ENCODE measurements at places on chromosomes 3 and 15.

- H3K36me3 ChIP-seq, result no peaks in the 10 kb centered on the region
- no peak overlapping the region for H3K4me3 ChIP-seq
- 0 out of 2 replicates have a peak, but pooled peaks cover 9% of the 10 kb centered on the region for H3K4me1 ChIP-seq
These were observed 6.7 kb downstream of the CEP70 start for GRCh38 chr3:138587374-138587773.

- H3K4me3 ChIP-seq, result no peak overlapping the region
- H3K4me1 ChIP-seq, result peaks cover 14% of the 10 kb centered on the region
- H3K27ac ChIP-seq, result peak overlapping the region; percentile 96
- H3K27me3 ChIP-seq, result no peaks in the 10 kb centered on the region
These were observed 184.9 kb downstream of the FMN1 start for GRCh38 chr15:33009603-33010002.

- H3K4me3 ChIP-seq, result no peak overlapping the region
- H3K36me3 ChIP-seq, result no peaks in the 10 kb centered on the region
- no peak overlapping the region for H3K27ac ChIP-seq
- no peaks in the 10 kb centered on the region for H3K4me1 ChIP-seq
- no peaks in the 10 kb centered on the region for H3K27me3 ChIP-seq
These were observed 202.6 kb downstream of the KLHL25 start for GRCh38 chr15:85592148-85592547.

DNA sequence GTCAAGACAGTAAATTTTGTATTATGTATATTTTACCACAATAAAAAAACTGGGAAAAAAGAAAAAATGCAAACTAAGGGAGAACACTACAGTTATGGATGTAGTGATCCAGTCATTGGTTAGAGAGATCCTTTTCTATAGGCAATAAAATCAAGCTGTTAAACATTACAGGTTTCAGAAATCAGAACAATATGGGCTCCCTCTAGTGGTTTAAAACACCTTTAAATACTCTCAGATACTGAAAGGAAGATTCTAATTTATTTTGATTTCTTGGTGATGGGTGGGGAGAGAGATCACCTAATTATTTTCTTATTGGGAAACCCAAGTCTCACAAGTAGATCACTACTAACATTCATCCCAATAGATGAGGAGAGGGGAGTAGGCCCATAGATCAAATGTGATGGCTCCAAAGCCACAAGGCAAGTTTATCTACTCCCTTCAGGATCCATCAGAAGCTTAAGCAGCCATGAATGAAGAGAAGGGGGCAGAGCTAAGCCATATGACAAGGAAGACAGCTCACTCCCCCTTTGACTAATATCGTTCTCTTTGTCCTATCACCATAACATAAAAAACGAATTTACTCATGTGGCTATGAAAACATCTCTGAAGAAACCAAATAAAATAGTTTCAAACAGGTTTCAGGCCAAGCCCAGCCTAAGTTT is 118.6 kb downstream of the ANO10 start:
- H3K27me3 ChIP-seq, result no peaks in the 10 kb centered on the region
- H3K4me1 ChIP-seq, result no peaks in the 10 kb centered on the region
- no peak overlapping the region for H3K4me3 ChIP-seq
- no peaks in the 10 kb centered on the region for H3K36me3 ChIP-seq
- no peak overlapping the region for H3K27ac ChIP-seq
- DNase-seq, result peak; percentile 35

Measured in MM.1S (cell line).